Tibial nerve (tissue), 4 donors: ENCODE measurements at places on chromosomes 6 and 20. TPM values are rescaled to one million over a fixed set of nuclear protein-coding genes. Genes with fewer than 3 reads are reported as not detected.

The LRRC73 gene
- total RNA-seq: 0.59 TPM

The NUP153 gene
- total RNA-seq: 33.5 TPM

The QRSL1 gene
- total RNA-seq: 10.5 TPM

The HLA-DPA1 gene
- 179 TPM for total RNA-seq

The KCNG1 gene
- 1.2 TPM for total RNA-seq

The VSTM2L gene
- total RNA-seq: not detected

DNA sequence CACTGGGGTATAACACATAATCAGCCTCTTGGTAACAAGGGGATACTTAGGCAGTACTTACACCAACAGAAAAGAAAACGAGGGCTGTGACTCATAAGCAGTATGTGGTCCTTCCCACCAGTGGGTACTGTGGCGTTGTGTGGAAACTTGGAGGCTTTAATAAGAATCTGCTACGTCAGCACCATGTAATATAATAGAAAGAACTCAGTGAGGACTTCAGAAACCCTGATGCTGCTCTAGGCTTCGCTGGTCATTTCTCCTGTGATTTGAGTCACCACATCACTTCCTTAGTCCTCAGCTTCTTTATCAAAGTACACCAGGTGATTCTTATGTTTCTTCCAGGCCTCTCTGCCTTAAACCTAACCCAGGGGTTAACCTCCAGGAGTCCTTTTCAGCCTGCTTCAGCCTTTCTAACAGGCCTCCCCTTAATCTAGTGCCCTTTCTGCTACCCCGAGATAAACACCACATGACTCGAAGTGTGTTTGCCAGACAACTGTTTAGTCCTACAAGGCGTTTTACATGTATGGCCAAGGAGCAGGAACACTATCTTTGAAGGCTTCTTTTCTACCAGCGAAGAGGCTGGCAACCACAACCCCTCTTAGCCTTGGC, 68.5 kb downstream of the FYN start:
- DNase-seq: no peak
- H3K4me1 ChIP-seq: peaks cover 37% of the 10 kb centered on the region
- peak overlapping the region; percentile 70 for H3K27ac ChIP-seq
- H3K27me3 ChIP-seq: no peaks in the 10 kb centered on the region
- H3K4me3 ChIP-seq: no peak overlapping the region

GRCh38 chr6:56539527-56540105, 103.1 kb downstream of the DST start:
- H3K4me1 ChIP-seq: no peaks in the 10 kb centered on the region
- no peaks in the 10 kb centered on the region for H3K27me3 ChIP-seq
- H3K4me3 ChIP-seq: peak overlapping the region; percentile 3
- DNase-seq: no peak
- peak overlapping the region; percentile 95 for H3K27ac ChIP-seq

DNA sequence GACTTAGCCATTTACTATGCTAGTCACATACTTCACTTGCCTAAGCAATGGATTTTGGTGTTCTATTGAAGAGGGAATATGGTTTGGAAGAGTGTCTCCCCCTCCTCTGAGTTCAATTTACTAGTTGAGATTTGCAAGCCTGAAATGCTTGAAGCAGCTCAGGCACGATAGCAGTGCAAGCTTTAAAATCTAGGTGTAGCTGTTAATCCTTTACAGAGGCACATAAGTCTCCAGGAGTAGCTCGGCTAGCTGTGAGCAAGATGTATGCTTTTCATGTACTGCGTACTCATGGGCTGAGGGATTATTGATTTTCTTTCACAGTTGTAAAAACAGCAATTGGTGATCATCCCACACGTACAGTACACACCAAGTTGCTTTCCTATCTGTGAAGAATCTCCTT, 726 bp downstream of the FLRT3 start:
- H3K27me3 ChIP-seq: no peaks in the 10 kb centered on the region
- H3K36me3 ChIP-seq: no peaks in the 10 kb centered on the region
- H3K4me3 ChIP-seq: peak overlapping the region; percentile 41
- H3K4me1 ChIP-seq: no peaks in the 10 kb centered on the region
- H3K27ac ChIP-seq: peak overlapping the region; percentile 67

DNA sequence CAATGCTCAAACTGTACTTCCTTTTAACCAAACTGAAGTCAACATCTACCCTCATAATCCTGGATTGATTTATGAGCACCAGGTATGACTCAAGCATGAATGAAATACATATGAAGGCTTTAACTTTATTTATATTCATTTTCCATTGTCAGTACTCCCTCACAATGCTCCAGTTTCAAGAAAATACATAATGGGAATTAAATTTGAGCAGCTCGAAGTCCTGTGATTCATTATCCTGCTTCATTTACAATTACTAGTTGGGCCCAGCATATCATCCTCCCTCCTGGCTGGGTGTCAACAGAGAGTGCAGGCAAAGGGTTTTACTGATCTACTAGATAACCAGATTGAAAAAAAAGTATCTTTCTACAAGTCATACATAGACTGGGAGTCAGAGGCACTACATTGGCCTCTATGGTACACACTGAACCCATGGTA, 10.1 kb downstream of the SAMHD1 start:
- no peaks in the 10 kb centered on the region for H3K27me3 ChIP-seq
- no peaks in the 10 kb centered on the region for H3K36me3 ChIP-seq
- peaks cover 76% of the 10 kb centered on the region for H3K4me1 ChIP-seq
- peak overlapping the region; percentile 99 for H3K27ac ChIP-seq

- no peak overlapping the region for H3K4me3 ChIP-seq
- H3K36me3 ChIP-seq: no peaks in the 10 kb centered on the region
- H3K4me1 ChIP-seq: no peaks in the 10 kb centered on the region
- H3K27ac ChIP-seq: no peak overlapping the region
- H3K27me3 ChIP-seq: no peaks in the 10 kb centered on the region
Measured at GRCh38 chr6:145370559-145370958, 364.8 kb downstream of the EPM2A start.

DNA sequence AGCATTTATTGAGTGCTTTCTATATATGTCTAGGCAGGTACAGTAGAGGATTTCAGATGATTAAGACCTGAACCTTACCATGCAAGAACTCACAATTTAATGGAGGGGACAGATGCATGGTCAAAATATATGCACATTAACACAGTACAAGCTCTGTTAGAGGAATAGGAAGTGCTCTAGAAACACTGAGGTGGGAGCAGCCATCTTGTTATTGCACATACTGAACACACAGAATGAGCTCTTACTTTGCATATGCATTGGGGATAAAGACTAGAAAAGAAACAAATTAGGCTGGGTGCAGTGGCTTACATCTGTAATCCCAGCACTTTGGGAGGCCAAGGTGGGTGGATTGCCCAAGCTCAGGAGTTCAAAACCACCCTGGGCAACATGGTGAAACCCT, 438.3 kb downstream of the UTRN start:
- DNase-seq: no peak
- H3K27me3 ChIP-seq: no peaks in the 10 kb centered on the region
- H3K27ac ChIP-seq: no peak overlapping the region
- H3K4me1 ChIP-seq: no peaks in the 10 kb centered on the region
- no peak overlapping the region for H3K4me3 ChIP-seq

DNA sequence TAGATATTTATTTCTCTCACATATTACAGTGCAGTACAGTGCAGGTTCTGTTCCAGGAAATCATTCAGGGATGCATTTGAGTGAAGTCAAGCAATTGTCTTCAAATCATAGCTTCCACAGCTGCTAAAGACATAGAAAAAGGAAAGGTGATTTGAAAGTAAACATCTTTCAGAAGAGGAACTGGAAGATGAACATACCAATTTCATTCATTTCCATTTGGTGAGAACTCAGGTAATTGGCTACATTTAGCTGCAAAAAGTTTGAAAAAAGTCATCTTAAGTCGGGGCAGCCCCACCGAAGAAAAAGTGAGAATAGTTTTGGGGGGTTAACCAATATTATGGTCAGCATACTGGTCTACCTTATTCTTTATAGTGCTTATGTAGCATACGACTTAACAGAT, 61.4 kb upstream of the IL20RA start:
- no peaks in the 10 kb centered on the region for H3K27me3 ChIP-seq
- no peaks in the 10 kb centered on the region for H3K36me3 ChIP-seq
- H3K4me1 ChIP-seq: no peaks in the 10 kb centered on the region
- H3K4me3 ChIP-seq: no peak overlapping the region

- no peak overlapping the region for H3K27ac ChIP-seq
- no peak overlapping the region for H3K4me3 ChIP-seq
- H3K4me1 ChIP-seq: no peaks in the 10 kb centered on the region
- no peak for DNase-seq
- H3K36me3 ChIP-seq: no peaks in the 10 kb centered on the region
Measured at GRCh38 chr20:51641866-51642265, 99.3 kb upstream of the NFATC2 start.

DNA sequence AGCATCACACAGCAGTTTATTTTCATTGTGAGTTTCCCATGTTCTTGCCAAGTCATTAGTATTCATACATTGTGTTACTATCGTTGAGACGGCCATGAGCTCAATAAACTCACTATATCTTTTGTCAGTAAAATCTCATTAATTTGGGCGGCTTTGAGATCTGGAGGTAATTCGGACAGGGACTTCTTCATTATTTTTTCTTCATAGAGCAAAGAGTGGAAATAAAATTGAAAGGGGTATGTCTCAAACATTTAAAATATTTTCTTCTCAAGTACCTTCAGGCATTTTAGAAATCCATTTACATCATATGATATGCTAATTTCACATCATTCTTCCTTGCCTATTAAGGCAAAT, 14.6 kb downstream of the NOX3 start:
- H3K4me1 ChIP-seq: no peaks in the 10 kb centered on the region
- no peak overlapping the region for H3K4me3 ChIP-seq
- no peaks in the 10 kb centered on the region for H3K27me3 ChIP-seq
- H3K27ac ChIP-seq: no peak overlapping the region

DNA sequence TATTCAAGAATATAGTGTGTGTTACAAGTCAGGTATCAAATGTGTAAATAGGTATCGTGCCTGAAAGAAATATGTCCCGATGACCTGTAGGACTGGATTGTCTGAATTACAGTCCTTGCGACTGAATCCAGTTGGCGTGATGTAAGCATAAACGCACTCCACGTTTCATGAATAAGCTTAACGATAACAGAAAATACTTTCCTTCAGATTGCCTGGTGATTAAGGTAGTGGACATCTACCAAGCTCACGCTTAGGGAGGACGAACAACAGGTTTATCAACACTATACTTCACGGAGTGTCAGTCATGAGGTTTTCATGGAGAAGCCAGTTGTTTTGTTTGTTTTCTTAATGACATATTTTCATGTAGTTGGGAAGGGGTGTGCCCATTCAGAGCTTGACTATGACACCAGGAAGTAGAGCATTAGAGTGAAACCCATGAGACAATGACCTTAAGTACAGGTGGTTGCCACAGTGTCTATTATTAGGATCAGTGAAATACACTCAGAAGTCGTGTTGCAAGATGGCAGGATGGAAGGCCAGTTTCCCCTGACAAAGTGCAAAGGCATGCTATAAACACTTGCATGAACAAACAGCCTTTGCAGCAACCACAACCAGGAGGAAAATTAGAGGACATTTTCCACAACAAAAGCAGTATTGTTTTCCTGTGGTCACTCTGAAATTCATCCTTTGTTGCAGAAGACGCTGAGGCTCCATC, 305.8 kb upstream of the PRDM1 start:
- H3K27ac ChIP-seq: no peak overlapping the region
- H3K4me3 ChIP-seq: no peak overlapping the region
- no peaks in the 10 kb centered on the region for H3K36me3 ChIP-seq
- no peaks in the 10 kb centered on the region for H3K27me3 ChIP-seq

GRCh38 chr20:54856202-54856601, 380.8 kb downstream of the DOK5 start:
- no peak overlapping the region for H3K4me3 ChIP-seq
- H3K27ac ChIP-seq: no peak overlapping the region

DNA sequence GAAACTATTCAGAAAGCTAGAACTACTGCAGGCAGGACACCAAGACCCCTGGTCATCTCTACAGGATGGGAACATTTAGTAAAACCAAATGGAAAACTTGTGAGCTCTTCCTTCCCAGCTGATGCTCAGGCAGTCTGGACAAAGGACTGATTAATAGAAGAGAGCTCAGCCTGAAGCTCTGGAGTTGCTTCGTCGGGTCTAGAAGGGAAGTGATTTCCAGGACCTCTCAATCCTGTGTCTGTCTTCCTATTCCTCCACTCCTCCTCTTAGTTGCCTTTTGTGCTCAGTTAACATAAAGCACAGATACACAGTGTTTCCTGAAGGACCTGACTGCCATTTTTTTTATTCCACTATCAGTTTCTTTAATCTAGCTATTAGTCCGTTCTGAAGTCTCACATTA, 54.2 kb downstream of the SLC35F1 start:
- H3K4me3 ChIP-seq: no peak overlapping the region
- no peaks in the 10 kb centered on the region for H3K36me3 ChIP-seq
- H3K27me3 ChIP-seq: no peaks in the 10 kb centered on the region
- no peak for DNase-seq
- H3K4me1 ChIP-seq: no peaks in the 10 kb centered on the region
- no peak overlapping the region for H3K27ac ChIP-seq

GRCh38 chr20:43691928-43692524, 25.1 kb downstream of the MYBL2 start:
- H3K4me1 ChIP-seq: no peaks in the 10 kb centered on the region
- H3K36me3 ChIP-seq: no peaks in the 10 kb centered on the region
- H3K27me3 ChIP-seq: no peaks in the 10 kb centered on the region
- DNase-seq: no peak

DNA sequence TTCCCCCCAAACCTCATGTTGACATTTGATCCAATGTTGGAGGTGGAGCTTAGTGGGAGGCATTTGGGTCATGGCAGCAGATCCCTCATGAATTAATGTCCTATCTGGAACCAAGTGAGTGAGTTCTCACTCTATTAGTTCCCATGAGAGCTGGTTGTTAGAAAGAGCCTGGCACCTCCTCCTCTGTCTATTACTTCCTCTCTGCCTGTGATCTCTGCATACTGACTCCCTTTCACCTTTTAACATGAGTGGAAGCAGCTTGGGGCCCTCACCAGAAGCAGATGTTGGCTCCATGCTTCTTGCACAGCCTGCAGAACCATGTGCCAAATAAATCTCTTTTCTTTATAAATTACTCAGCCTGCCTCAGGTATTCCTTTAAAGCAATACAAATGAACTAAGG, 127.3 kb upstream of the RALGAPA2 start:
- no peak for DNase-seq
- no peaks in the 10 kb centered on the region for H3K4me1 ChIP-seq
- no peaks in the 10 kb centered on the region for H3K36me3 ChIP-seq
- H3K4me3 ChIP-seq: no peak overlapping the region
- H3K27me3 ChIP-seq: no peaks in the 10 kb centered on the region
- H3K27ac ChIP-seq: no peak overlapping the region

- no peak overlapping the region for H3K27ac ChIP-seq
- H3K4me1 ChIP-seq: peaks cover 19% of the 10 kb centered on the region
- no peaks in the 10 kb centered on the region for H3K27me3 ChIP-seq
- H3K4me3 ChIP-seq: no peak overlapping the region
- DNase-seq: no peak
- H3K36me3 ChIP-seq: no peaks in the 10 kb centered on the region
Measured at GRCh38 chr6:31579546-31580437, 2.4 kb downstream of the LTB start.
